Activated T-helper 1 cell treated with Interleukin-2 at 50 U/mL for 16 hours (primary cell): ENCODE measurements at places on chromosomes 7 and 10.

GRCh38 chr10:6396226-6396625 is 183.8 kb downstream of the PRKCQ start:
- DNase-seq: no peak

DNA sequence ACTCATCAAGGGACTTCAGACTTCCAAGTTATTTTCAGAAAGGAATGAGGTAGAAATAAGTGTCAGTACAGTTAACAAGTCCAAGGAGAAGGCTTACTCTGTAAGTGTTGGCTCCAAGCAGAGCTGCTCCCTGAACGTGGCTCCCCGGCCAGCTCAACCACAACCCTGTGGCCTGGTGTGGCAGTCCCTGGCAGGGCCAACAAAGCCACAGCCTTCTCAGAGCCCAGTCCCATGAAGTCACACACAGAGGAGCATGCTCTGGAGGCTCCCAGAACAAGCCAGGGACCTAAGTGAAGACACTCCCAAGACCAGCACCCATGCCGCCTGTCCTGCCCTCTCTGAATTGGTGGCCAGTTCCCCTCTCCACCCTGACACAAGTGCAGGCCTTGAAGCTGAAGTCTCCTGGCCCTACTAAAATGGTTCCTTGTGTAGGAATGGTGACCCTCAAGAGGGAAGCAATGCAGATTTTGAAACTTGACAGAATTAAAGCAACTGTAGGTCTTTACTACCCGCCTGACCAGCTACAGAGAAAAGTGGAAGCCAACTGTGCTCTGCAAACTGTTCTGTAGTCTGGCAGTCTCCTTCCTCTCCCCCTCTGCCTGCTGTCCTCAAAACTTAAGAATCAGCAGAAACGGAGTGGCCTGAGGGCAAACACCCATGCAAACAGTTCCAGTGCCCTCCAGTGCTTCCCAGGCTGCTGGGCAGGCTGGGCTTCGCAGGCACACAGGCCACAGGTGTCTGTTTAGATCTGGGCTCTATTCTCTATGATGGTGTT is 51.1 kb downstream of the NOD1 start:
- DNase-seq: no peak

DNA sequence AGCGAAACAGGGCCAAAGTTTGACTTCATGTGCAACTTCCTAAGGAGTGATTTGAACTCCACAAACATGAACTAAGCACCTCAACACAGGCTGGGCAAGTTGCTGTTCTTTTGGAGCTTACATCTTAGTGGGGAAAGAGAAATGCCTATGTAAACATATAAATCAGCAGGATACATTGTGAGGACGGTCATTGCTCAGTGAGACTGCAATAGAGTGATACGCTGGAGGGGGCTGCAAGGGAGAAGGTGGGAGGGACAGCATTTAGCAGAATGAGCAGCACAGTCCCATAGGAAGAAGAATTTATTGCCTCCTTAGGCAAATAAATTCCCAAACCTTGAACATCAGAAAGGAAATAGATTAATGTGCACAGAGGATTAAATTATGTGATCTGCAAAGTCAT is 90.0 kb downstream of the EGFR start:
- DNase-seq: no peak

DNA sequence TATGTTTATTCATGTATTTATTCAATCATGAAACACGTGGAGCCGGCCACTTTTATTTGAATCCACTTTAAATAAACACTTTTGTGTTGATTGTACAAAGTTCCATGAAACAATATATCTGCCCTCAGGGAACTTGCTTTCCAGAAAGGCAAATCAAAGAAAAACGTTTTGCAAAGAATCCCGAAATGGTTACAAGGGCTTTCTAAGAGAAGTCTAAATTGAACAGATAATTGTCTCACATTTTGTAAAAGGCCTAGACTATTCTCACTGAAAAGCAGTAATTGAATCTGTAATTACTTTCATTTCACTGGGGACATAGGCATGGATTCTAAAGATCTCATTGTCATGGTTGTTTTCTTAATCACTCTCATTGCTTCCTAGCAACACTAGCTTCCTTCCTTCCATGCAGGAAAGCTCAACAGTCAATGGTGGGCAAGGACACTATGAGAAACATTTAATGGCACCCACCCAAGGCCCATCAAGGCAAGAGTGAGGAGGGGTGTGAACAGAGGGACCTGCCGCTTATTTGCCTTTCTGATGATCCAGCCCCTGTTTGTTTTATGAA is 622.4 kb upstream of the C7orf33 start:
- DNase-seq: no peak

GRCh38 chr7:29019896-29020295 is 61.8 kb upstream of the TRIL start:
- DNase-seq: no peak

- DNase-seq: no peak
Observed at GRCh38 chr10:89373916-89374711, 3.7 kb upstream of the IFIT1B start.

DNA sequence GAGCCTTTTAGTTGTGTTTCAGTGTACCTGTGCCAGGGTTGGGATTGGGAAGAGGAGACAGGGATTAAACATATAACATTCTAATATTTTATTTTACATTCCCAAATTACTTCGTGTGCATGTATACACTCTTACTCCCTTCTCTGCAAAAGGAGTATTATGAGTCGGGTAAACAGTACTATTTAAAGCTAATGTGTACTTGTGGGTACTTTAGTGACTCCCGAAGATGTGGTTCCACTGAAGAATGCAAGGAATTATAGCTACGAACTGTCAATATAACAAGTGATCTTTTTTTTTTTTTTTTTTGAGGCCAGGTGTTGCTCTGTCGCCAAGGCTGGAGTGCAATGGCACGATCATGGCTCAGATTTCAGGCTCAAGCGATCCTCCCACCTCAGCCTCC is 122.6 kb upstream of the RPA3 start:
- DNase-seq: no peak

DNA sequence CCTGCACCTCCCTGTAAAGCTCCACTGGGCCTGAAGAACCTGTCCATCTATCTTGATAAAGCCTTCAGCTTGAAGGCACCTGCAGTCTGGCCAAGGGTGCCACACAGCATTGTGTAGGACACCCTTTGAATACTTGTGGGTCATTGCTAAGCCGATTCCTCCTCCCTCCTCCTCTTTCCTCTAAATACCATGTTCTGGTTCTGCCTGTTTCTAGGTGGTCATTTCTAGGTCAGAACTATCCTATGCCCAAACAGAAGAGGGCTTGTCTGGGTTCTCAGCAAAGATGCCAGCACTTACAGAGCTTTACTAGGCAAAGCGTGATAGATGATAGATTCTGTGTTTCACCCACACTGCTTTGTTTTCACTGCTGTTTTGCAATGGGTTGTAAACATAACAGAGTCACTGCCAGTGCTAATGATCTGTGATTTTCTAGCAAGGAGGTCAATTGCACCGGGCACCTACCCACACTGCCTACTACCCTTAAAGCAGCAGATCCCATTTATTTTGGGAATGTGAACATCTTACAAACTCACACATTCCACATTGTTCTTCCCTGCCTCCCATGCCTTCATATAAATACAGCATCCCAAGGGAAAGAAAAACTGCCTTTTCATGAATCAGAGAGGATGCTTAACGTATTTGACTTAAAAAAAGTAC is 279.1 kb upstream of the PITRM1 start:
- DNase-seq: no peak

DNA sequence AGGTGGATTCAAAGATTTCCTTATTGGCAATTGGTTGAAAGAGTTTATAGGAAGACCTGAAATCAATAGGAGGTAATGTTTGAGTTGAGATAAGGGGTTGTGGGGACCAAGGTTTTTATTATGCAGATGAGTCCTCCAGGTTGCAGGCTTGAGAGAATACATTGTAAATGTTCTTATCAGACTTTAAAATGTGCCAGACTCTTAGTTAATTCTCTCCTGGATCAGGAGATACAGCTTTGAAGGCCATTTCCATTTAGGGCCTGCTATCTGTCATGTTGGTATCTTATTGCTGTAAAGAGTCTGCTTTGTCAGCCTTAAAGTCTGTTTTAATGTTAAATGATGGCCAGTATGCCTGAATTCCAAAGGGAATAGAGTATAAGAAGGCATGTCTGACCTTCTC is 61.8 kb upstream of the CALCR start:
- DNase-seq: no peak

GRCh38 chr10:78292250-78292981 is 258.8 kb downstream of the RPS24 start:
- no peak for DNase-seq

GRCh38 chr7:45873355-45873754 is 473 bp upstream of the CCDC201 start:
- DNase-seq: no peak

DNA sequence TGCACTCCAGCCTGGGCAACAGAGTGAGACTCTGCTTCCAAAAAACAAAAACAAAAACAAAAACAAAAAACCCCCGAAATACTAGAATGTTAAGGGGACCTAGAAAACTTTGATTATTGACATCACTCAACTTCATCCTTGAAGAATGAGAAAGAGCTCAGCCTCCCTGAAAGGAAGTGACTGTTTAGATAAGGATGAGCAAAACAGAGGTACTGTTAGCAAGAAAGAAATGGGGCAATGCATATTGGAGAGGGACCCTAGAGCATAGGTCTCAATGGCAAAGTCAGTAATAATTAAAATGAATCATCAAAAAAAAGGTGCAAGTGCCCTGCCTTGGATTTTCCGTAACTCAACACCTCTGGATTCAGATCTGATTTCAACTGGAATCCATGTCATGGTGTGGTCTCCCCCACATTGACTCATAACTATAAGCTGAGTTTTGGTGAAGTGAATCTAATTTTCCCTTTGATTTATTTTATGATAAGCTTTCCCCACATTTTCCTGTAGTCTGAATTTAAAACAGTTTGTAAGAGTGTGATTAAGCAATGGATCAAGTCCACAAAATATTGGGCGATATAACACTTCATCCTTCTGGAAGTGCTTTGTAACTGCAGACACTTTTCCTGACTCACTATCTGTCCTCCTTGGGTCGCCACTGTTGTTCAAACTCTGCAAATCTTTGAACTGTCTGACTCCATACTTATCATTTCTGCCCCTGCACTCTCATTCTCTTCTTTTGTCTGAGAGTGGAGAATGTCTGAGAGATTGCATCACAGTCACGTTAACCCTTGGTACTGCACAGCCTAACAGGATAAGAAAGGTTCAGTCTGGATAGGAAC is 224.8 kb upstream of the LYZL1 start:
- DNase-seq: no peak

- DNase-seq: no peak
Observed at GRCh38 chr7:17902599-17902998, 37.7 kb downstream of the SNX13 start.

DNA sequence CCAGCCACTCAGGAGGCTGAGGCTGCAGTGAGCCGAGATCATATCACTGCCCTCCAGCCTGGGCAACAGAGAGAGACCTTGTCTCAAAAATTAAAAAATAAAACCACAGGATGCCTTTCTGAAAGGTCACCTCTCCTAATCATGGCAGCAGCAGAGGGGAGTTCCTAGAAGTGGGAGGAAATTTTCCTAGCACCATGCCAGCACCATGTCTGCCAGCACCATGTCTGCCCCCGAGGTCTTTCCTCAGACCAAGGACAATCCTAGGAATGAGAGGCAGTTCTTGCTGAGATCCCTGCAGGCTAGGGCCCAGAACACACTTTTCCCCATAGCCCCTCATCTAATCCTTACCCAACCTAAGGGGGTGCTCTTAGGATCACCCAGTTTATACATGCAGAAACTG is 22.3 kb upstream of the INMT start:
- DNase-seq: no peak

DNA sequence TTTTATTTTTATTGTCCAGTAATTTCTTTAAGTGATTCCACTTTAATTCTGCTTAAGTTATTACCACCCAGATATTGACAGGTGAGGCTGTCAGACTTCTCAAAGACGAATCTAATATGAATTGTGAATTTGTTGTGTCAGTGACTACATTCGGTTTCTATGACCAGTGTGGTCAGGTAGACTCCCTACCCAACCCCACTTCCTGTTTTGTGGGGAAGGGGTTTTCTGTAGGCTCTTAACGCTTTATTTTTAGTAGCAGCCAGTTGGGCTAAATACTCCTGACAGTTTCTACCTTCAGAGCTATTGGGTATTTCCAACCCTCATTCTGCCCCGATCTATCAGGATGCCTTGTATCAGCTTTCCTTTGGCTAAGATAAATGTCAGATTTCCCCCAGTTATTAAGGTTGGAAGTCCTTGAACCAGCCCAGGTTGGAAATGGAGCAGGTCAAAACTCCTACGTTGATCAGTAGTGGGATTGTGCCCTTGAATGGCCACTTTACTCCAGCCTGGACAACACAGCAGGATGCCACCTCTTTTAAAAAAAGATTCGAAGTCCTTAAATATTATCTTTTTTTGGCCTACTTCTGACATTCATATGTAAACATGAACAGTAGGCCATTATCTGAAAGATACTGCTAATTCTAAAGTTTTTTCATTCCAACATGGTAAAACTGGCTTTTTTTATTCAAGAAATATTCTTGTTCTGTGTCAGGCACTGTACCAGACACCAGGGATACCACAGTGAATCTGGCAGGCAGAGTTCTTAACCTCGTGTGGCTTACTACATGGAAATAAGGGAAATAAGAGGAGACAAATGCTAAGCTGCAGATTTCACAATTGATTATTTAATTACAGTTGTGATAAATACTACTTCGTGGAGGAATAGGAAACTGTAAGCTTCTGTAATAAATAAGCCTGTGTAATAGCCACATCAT is 133.3 kb upstream of the SAMD8 start:
- DNase-seq: no peak

DNA sequence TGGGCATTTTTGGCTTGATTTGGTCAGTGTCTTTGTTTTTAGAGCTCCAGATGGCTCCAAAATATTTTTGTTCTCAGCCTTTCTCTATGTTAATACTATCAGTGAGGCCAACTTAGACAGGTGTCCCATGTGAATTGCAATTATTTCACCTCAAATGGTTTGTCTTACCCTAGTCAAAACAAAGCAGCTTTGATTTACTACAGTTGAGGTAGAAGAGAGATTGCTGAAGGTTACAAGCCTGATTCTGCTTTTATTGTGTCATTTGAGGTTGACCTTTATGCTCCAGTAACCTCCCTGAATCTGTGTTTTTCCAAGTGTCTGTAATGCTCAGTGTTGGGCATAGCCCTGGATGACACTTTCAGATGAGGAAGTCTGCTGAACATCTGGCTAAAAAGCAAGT is 882.9 kb downstream of the NRG3 start:
- DNase-seq: no peak

GRCh38 chr7:78179211-78179610 is 380.6 kb downstream of the PHTF2 start:
- DNase-seq: no peak
